Hematopoietic multipotent progenitor cell treated with erythropoietin and hydrocortisone succinate and interleukin-3 and kit ligand, for 15 days (in vitro differentiated cells): ENCODE measurements at places on chromosomes 11 and 22.

DNA sequence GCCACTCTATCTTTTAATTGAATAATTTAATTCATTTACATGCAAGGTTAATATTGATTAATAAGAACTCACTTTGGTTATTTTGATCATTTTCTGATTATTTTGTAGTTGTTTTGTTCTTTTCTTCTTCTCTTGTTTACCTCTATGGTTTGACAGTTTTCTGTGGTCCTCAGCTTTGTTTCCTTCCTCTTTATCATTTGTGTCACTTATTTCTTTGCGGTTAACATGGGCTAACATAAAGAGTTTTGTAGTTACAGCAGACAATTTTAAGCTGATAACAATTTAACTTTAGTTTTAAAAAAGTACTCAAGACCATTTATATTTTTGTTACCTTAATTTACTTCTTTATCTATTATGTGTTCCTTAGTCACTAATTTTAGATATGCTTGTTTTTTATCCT lies 1032.8 kb upstream of the RAG2 start:
- no peak for DNase-seq

DNA sequence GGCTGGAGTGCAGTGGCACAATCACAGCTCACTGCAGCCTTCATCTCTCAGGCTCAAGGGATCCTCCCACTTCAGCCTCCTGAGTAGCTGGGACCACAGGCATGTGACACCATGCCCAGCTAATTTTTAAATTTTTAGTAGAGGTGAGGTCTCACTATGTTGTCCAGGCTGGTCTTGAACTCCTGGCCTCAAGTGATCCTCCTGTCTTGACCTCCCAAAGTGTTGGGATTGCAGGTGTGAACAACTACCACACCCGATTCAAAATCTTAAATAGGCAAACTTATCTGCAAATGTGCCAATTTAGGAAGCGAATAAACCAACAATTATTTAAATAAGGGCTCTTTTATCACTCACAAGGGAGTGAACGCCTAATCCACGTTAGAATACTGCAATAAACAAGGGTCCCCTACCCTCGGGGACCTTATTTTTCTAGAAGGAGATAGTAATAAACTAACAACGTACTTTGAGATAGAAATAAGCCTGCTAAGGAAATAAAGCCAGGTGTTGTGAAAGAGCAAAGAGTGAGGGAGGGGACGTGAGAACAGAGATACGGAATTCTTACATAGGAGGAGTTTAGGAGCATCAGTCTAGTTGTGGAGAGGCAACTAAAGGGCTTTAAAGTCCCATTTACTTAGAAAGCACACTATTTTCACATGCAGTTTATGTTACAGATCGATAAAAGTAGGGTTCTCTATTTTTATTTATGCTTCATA lies 3.0 kb upstream of the WEE1 start:
- no peak for DNase-seq

DNA sequence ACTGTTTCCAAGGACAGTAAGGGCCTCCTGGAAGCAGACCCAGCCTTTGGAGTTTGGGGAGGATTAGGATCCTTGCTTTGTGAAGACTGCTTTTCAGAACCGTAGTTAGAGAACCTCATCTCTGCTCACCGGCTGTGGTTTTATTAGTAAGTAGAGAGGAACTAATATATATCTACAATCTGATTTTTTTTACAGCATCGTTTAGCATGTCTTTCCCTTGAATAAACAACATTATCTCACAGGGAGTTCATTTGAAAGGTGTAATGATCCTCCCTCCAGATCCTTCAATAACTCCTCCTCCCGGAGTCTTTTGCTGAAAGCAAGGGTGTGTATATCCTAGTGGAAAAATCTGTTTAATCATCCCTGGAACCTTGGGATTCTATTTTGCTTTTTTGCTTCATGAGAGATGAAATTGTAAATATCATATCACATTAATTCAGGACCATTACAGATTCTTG lies 132.7 kb downstream of the DBX1 start:
- DNase-seq: no peak

DNA sequence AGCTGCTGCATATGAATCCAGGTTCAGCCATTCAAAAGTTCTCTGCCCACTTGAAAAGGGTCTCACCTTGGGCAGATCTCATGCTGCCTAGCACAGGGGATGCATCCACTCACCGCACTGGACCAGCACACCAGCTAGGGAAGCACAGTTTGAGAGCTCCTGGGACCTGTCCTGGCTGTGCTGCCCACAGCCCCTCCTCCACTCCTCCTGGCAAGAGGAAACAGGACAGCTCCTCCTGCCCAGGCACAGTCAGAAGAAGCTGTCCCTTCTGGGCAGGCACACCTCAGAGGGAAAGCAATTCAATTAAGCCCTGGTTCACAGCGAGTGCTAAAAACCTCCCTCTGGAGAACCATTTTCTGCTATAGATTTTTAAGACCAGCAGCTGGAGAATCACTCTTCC lies 146.7 kb downstream of the ST3GAL4 start:
- no peak for DNase-seq

DNA sequence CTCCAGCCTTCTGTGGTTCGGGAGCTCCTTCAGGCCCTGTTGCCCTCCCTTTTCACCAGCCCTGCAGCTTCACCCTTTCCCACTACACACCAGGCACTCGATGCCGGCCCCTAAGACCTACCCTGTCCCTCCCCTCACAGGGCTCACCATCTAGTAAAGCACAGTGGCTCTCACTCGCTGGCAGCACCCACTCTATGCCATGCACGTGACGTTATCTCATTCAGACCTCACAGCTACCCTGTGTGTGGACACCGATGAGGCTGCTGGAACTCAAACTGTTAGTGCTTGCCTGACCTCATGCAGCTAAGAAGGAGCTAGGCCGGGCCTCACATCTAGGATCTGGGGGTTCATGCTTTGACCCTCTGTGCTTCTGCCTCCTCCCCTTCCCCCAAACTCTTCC lies 45.5 kb downstream of the SCN3B start:
- no peak for DNase-seq

- DNase-seq: no peak
Observed at GRCh38 chr11:2266586-2267305, 3.6 kb downstream of the ASCL2 start.

- no peak for DNase-seq
Observed at GRCh38 chr11:119672597-119672996, 56.4 kb downstream of the NECTIN1 start.

- no peak for DNase-seq
Observed at GRCh38 chr11:121932646-121933185, 183.3 kb downstream of the BLID start.

- DNase-seq: no peak
Observed at GRCh38 chr11:445765-446588, 4.1 kb upstream of the PTDSS2 start.

GRCh38 chr11:119460097-119460496 lies 37.1 kb upstream of the THY1 start:
- no peak for DNase-seq

GRCh38 chr11:122789907-122790306 lies 48.4 kb upstream of the CRTAM start:
- DNase-seq: no peak

- DNase-seq: no peak
Observed at GRCh38 chr11:118911880-118912741, 13.6 kb downstream of the BCL9L start.

DNA sequence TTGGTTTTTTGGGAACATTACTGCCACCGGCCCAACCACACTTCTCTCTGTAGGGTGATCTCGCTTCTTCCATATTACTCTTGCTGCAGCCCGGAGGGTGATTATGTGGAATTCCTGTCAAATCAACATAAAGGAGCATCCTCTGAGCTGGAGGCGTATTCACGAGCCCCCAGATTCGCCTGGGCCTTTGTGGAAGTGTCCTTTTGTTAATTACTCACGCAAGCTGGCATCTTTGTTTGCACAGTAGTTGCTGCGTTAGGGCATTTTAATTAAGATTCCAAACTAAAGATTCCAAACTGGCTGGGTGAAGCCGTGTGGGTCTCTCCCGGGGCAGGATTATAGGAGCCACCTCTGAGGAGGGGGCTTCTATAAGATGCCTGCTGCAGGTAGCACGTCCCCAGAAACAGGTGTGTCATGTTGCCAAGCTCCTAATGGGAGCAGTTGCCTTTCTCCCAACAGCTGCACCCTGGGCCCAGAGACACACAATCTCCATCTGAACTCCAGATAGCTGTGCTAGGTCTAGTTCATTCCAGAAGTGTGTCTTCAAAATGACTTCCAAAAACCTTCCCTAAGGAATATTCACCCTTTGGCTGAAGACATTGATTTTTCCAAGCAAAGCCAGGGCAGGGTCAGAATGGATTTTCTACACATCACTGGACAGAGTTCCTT lies 40.9 kb downstream of the SHISAL1 start:
- DNase-seq: no peak

DNA sequence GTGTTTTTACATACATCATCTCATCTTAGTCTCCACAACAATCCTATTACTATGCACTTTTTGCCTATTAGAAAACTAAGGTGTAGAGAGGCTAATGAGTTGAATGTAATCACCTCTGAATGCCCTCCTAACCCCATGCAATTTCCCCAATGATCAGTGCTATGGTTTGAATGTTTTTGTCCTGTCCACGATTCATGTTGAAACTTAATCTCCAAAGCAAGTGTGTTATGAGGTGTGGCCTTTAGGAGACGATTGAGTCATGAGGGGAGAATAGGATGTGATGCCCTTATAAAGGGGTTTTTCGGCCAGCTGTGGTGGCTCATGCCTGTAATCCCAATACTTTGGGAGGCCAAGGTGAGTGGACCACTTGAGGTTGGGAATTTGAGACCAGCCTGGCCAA lies 2.0 kb upstream of the CCDC73 start:
- no peak for DNase-seq

DNA sequence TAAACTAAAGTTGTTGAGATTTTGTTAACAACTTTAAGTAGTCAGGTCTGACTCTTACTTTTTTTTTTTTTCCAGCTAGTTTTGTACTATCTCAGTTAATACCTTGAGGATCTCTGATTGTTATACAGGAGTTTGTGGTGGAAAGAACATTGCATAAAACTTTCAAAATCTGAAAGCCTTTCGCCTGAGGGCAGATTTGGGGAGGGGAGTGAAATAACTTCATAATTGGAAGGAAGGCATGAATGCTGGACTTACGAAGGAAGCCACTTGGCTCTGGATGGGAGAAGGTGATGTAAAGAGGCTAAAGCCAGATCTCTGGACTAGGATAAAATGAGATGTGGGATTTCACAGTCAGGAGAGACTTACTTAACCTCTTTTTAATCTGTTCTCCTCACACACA lies 18.2 kb upstream of the FAT3 start:
- no peak for DNase-seq
